ENCODE measurements at places on chromosomes 2 and 18.

GRCh38 chr2:164114937-164115336 lies 379.1 kb upstream of the FIGN start:
- no peak for DNase-seq

GRCh38 chr2:168851674-168852320 lies 38.4 kb downstream of the SPC25 start:
- DNase-seq, result peak; percentile 65

DNA sequence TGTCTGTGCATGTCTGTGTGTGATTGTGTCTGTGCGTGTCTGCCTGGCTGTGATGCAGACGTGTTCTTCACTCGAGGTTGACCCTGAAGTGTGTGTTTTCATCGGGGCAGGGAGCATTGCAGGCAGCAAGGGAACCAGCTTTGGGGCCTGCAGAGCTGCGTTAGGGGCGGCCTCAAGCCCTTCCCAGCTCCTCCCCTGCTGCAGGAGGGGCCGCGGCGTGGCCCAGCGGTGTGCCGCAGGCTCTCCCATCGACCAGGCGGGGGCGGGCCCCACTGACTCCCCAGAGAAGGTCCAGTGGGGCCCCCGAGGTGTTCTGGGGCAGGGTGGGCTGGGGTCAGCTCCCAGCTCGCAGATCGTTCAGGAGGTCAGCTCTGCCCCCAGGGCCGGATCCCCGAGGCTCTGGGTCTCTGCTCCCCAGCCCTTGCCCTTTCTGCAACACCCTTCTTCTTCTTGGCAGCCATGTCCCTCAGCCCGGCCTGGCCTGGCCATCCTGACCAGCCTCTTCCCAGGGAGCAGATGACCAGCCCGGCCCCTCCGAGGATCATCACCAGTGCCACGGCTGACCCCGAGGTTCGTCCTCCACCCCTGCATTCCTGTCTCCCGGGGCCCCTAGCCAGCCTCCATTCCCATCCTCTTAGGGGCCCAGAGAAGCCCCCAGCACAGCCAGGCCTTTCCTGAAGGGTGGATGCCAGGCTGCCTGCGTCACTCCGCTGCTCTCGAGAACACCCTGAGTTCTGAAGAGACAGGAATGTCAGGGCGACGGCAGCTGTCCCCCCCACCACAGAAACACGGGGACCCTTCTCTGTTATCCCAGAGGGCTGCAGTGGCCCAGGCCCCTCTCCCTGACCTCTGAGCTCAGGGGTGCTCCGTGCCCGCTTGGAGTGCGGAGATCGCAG lies 11.1 kb upstream of the KLHL30 start:
- DNase-seq, result peak; percentile 70

GRCh38 chr18:10322435-10322834 lies 132.0 kb upstream of the APCDD1 start:
- DNase-seq, result peak; percentile 18

DNA sequence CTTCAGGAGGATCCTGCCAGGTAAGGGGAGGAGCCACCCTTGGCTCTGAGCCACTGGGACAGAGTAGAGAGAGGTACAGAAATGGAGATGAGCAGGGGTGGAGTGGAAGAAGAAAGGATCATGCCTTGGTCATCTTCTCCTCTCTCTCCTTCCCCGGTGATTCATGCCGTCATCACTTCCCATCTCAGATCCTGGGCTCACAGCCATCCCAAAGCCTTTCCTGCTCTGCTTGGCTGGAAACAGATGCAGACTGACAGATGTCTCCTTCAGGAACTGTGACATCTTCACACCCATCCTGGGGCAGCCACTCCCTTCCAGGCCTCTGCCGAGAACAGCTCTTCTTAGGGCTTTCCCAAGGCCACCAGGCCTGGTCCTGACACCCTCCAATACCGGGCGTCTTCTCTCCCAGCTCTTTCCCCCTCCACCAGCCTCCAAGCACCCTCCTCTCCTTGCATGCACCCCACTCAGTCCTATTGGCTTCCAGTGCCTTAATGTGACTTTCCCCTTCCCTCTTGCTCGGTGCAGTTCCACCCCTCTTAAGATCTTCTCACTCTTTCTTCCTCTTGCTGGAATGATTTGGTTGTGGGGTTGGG lies 58.3 kb upstream of the TNP1 start:
- DNase-seq, result peak; percentile 92

DNA sequence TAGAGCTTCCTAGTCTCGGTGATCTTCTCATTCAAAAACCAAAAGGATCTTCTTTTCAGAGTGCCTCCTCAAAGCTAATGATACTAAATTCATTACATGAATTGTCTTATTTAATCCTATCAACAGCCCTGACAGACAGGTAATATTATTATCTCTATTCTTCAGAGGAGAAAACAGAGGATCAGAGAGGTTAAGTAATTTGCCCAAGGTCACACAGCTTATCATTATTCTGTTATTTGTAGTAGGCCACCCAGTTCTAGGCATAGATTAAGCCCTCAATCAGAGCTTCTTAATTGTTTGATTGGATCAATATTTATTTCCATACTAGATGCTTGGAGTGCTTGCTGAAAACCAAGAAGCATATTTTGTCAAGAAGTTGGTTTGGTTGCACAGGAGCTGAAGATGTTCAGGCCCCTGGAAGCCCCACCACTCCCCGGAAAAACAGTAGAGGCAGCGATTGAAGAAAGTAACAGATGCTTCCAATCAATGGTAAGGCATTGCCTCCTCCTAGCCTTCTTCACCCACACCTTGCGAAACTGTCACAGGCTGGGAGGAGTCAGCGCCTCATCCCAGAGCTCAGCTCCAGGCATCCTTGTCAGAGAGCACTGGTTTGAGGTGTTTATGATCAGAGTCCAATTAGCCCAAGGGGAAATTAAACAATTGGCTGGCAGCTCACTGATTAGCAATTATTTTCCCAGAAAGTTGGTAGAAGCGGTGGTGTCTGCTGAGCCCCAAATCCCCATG lies 487.2 kb downstream of the BCL11A start:
- DNase-seq, result no peak

- DNase-seq, result no peak
Observed at GRCh38 chr2:15378148-15378908, 182.8 kb downstream of the NBAS start.

DNA sequence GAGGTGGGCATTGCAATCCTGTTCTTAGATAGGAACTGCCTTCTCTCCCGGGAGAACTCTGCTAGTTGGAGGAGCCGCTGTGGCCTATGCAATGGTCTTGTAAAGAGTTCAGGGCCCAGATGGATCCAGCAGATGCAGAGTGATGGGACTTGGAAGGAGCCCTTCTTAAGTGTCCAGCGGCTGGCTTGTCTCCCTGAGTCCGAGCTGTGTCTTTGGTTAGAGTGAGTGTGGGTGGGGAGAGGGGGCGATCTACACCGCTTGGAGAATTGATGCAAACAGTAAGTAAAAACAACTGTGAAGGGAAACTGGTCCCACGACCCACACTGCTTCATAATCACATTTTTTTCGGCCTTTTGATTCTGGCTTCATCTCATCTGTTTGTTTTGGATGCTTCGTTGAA lies 89.8 kb upstream of the CYRIA start:
- DNase-seq, result no peak

DNA sequence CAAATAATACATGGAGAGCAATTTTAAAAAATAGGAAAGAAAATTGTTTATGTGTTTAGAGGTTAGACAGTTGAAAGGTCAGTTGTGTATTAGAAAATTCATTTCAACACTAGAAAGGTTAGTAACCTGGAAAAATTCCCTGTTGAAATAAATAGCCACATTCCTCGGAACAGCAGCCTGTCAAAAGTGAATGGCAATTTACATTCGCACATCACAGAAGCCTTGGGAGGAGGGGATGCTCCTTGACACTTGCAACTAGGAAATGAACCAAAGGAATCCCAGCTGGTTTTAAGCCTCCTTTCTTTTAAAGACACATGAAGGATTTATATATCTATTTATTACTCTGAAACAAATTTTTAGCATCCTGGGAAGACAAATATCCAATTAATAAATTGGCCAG lies 653.5 kb upstream of the LRRTM4 start:
- no peak for DNase-seq

DNA sequence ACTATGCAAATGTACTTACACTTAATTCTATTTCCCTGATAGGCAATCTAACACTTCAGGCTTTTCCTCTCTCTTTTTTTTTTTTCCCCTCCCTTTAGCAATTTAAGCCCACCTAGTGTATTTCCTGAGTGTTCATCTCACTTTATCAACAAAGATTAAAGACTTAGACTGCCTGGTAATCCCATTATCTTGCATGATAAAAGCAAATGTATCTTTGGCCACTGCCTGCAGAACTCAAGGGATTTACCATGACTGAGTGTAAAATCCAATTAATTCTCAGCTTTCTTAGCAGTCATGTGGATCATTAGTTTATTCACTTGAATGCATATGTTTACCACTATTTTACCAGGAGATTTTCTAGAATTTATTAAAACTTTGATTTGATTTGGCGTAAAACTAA lies 1102.2 kb upstream of the GYPC start:
- DNase-seq, result no peak

- no peak for DNase-seq
Observed at GRCh38 chr2:236259371-236259770, 4.8 kb downstream of the ASB18 start.

GRCh38 chr2:46981662-46982350 lies 66.2 kb upstream of the MCFD2 start:
- no peak for DNase-seq

- no peak for DNase-seq
Observed at GRCh38 chr2:52336951-52337350, 1305.0 kb upstream of the NRXN1 start.

DNA sequence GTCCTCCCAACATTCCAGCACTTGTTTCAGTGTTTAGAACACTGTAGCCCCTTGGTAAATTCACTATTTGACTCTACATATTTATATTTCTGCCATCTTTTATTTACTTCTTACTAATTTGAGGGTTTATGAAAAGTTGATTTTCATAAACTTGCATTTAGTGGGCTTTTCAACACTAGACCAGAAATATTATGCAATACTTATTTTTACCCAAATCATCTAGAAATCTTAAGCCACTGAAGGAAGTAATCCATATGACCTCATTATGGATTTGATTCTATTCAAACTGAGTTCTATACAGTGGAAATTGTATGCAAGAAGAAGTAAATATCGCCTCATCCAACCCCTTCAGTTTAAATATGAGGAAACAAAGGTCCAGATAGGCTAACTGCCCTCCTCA lies 92.6 kb upstream of the VRK2 start:
- no peak for DNase-seq

GRCh38 chr2:200156166-200156835 lies 150.2 kb upstream of the SPATS2L start:
- DNase-seq, result peak; percentile 94
